Choroid plexus epithelial cell (primary cell): ENCODE measurements at places on chromosomes 1 and 21.

DNA sequence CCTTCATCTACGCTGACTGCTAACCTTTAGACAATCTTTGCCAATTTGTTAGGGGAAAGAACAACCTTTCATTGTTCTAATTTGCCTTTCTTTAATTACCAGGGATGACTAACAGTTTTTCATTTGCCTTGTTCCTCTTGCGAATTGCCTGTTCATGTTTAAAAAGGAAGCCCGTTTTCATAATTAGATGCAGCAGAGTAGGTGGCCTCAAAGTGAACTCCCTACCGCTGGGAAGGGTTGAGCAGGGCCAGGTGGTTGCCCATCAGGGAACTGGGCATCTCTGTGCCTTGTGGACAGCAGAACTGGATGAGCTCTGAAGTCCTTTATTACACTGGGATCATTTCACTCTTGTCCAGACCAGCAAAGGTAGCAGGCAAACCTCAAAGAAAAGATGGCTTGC, 59.0 kb downstream of the HIVEP3 start:
- no peak for DNase-seq

DNA sequence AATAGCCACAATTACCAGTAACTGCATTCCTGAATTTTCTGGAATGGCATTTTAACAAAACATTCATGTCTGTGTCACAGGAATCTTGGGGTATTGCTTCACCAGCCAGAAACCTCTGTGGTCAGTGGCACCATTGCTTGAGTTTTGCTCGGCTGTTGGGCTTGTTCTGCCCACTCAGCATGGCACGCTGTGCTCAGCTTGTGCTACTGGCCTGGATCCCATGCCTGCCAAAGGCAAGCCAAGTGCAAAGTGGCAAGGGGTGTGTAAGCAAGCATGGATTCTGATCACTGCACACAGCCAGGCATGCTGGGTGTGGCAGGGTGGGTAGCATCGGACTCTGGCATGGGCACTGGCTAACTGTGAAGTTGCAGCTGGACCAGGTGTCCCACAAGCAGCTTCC, 1150.9 kb downstream of the MRPL39 start:
- peak; percentile 0 for DNase-seq

- no peak for DNase-seq
Observed at GRCh38 chr1:41361495-41362356, 492 bp downstream of the FOXO6 start.

- DNase-seq = no peak
Observed at GRCh38 chr1:208766832-208767231, 522.6 kb upstream of the PLXNA2 start.

- no peak for DNase-seq
Observed at GRCh38 chr1:5580926-5581325, 411.3 kb downstream of the NPHP4 start.

- no peak for DNase-seq
Observed at GRCh38 chr1:53345996-53346813, 18.3 kb upstream of the LRP8 start.

GRCh38 chr1:156860628-156861423, at the start of gene NTRK1:
Gene NTRK1 (plus strand): TSS chr1:156860865. CDS start chr1:156860935, 70 bp downstream.
- no peak for DNase-seq

DNA sequence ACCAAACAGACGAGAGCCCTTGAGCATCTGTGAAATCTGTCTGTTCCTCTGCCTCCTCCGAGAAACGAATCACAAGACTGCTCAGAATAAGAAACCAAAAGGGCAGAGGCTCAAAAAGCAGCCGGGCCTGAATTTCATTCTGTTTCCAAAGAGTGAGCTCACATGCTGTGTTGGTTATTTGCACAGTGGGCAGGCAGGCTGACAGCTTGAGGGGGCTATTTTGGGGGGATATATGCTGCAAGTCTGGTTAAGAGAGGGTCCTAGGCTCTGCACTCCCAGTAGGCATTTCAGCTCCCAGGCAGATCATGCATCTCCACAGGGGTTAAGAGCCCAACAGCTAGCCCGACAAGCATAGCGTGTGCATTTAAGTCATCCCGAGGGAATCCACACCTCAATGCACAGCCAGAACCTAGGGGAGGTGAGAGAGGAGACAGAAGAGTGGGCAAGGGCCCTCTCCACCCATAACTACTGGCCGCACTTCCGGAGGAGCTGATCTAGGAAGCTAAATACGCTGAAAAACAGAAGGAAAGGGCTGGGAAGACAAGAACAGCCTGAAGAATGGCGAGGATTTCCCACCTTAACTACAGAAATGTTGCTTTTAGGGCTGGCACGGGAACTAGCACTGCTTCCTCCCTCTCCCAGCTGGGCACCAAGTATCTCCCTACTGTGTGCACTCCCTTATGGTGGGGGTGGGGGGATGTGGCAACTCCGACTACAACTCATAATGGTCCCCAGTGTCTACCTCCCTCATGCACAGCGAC, 3.7 kb downstream of the PGBD5 start:
- no peak for DNase-seq

- no peak for DNase-seq
Observed at GRCh38 chr1:35175098-35175576, 17.8 kb downstream of the SFPQ start.

DNA sequence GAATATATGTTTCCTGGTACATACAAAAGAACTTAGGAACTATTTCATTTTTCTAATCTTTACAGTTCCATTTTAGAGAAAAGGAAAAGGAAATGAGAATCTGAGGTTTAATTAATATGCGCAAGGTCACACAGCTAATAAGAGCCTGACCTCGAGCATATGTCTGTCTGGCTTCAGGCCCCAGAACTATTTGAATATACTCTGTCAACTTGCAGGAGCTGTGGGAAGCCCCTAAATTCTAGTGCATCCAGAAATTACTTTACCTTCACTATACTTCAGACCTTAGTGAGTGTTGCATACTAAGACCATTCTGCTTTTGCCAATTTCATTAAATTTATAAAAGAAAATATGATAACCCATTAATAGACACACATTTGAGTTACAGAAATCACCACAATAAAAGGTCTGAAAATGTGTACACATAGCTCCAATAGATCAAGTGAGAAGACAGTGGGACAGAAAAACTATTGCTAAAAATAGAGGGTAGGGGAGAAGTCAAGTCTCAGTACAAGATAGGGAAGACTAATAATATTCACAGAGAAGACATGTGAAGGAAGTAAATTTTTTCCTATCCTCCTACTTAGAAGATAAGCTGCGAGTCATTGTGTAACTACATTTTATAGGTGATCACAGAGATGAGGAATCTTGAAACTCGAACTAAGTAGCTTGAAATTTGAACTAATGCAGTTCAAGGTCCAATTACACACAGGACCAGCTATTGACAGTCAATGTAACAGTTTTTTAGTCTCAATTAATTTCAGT, 3.8 kb downstream of the RGS13 start:
- DNase-seq = peak; percentile 88

GRCh38 chr21:31317688-31318087, 26.4 kb downstream of the TIAM1 start:
- DNase-seq = no peak

GRCh38 chr1:80989455-80989854, 811.3 kb upstream of the ADGRL2 start:
- DNase-seq = no peak

DNA sequence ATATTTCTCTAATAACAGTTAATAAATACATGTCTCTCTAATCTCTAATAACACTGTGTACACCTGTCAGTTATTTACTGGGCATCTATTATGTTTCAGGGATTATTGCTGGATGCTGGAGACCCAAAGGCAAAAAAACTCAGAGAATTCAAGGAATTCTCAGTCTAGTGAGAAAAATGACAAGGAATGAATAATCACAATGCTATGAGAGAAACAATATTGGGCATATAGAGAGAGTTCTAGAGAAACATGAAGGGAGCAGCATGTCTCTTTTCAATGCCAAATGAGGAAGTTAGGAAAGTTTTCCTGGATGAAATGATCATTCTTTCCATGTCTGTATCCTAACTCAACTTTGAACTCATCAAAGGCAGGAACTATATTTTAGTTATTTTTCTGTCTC, 82.8 kb downstream of the TNFSF18 start:
- no peak for DNase-seq

- no peak for DNase-seq
Observed at GRCh38 chr21:45450423-45451090, 45.6 kb downstream of the COL18A1 start.

DNA sequence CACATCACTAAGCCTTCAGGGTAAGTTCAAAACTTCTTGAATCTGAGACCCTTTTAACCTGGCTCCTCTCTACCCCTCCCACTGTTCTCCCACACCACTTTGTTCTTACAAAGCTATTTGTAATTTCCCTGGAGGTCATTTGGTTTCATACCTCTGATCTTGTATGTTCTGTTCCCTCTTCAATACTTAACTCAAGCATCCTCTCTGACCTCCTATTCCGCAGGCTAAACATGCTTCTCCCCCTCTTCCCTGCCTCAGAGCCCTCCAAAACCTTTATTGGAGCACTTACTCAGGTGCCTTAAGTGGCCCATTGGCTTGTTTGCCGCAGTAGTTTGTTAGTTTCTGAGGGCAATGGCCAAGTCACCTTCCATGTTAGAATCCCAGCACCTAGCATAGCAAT, 54.8 kb downstream of the SSX2IP start:
- no peak for DNase-seq

DNA sequence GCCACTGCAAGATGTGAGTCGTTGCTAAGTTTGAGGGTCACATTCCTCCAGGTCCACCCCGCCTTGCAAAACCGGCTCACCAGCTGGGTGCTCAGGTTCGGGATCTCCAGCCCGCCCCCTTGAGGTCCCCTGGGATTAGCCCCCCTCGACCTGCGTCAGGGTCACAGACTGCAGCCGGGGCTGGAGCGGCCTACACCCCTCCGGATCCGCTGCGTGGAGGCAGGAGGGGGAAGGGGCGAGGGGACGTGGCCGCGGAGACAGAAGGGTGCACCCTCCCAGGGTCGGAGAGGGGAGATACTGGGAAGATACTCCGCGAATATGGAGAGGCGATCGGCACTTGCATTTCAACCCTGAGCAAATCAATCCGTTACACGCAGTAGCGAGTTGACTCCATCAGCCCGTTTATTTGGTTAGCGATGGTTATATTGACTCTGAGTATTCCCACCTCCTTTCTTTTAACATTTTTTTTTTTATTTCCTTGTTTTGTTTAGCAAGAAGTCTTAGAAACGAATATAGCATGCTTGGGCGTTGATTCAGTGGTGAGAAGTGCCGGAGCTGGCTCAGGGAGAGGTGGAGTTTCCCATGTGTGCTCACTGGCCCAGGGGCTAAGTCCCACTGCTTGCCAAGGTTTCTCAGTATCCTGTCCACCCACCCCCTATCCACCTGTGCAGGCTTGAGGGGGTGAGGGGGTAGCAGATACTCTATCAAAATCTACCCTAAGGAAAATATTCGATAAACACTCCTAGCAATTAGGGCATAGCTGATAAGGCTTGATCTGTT, 997 bp downstream of the IFNAR2 start:
- DNase-seq = peak; percentile 73

DNA sequence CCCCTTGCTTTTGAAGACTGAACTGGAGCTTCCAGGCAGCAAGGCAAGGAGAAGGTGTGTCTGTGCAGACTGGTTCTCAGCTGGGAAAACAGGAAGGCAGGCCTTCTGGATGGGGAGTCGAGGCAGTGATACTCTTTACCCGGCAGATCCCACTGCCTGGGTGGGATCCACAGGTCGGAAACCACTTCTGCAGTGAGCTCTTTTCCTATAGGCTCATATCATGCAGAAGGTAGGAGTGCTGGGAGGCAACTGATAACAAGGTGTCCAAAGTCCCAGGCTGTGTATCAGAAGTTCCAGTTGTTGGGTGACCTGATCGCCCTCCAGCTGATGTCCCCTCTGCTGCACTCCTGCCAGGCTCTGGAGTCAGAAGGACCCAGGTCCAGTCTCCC, 17.1 kb downstream of the ACOT11 start:
- no peak for DNase-seq

GRCh38 chr1:110130989-110131388, 18.7 kb downstream of the UBL4B start:
- no peak for DNase-seq

- no peak for DNase-seq
Observed at GRCh38 chr1:245291351-245291750, 136.6 kb downstream of the KIF26B start.

DNA sequence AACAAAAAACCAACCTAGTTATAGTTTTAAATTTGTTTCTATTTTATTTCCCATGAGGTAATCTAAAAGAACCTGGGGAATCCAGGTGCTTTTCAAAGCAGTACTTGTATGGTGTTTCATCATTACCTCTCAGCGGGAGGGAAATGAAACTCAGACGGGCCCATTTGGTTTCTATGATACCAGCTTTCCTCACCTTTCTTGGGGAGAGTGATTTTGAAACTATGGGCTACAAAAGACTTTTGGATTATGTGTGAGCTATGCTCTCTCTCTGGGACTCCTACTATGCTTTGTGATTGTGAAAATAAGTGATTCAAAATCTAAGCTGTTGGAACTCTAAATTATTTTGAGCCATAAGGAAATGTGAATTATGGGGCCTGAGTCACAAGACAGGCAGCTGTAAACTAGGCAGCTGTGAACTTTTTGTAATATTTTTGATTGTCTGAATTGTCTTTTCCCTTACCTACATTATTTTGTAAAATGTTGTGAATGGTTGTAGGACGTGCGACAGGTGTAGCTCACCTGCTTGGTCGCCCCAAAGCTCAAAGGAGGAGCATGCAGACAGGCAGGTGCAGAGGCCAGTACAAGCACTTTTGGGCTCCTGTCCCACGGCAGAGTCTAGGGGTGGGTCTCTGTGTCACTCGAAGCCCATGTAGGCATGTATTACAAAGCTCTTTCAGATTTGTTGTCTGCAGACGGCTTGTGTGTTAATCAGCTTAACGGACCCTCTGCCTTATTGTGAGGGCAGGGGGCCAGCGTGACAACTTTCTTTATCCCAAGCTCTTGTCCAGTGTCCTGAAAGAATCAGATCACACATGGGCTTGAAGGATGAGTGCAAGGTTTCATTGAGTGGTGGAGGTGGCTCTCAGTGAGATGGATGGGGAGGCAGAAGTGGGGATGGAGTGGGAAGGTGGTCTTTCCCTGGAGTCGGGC, 64.8 kb upstream of the BACH1 start:
- DNase-seq = no peak
